GM19239 (cell line): ENCODE measurements at places on chromosomes 7 and 10.

- no peak for DNase-seq
Measured at GRCh38 chr7:141251957-141252356, 178.1 kb downstream of the TMEM178B start.

DNA sequence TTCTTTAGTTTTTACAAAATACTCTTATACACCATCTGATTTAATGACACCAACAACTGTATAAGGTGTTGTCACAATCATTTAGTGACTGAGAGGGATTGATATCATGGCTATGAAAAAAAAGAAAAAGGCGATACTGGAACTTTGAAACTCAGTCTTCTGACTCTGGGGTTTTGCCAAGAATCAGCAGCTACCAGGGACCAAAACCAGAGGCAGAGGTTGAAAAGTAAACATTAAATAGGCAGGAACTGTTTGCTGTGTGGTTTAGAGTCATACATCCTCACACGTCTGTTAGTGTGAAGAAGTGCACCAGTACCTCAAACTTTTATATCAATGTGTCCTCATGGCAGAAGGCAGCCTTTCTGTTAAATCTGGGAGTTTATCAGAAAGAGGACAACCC, 19.9 kb upstream of the GGCT start:
- DNase-seq: no peak

DNA sequence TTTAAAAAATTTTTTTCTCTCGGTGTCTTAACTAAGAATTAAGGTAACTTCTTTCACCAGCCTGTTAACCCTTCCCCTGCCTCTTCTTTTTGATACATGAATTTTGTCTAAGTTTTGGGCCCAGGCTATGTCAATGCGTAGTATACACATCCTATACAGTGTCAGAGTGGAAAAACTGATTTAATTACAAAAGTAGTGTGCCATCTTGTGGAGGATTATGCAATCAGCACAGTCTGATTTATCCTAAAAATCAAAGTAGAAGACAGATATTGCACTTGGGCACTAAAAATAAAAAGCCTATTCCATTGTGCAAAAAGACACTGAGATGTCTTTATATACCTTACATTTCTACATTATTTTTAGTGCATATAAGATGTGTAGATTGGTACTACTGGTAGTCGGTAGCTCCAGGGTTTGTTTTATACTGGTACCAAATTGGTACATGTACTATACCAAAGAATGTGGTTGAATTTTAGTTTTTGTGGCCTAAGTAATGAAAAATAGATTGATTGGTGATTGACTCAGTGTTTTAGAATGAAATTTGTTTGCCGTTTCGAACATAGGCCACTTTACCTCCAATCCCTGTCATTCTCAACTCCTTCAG, 96.6 kb downstream of the MKLN1 start:
- no peak for DNase-seq

GRCh38 chr7:80411621-80412020, 100.2 kb downstream of the GNAT3 start:
- no peak for DNase-seq

DNA sequence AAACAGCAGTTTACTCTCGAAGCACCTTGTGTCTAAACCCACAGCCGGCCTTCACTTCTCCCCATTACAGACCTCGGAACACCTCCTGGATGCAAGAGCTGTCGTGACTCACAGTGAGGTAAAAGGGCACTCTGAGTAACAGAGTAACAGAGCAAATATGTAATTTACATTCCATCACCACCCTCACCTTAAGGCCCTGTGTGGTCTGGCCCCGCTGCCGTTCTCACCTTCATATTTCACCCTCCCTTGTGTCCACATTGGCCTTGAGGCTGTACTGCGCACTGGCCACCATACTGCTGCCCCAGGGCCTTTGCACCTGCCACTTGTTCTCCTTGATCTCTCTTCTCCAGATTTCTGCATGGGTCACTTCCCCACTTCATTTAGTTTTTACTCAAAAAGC, 12.6 kb downstream of the FFAR4 start:
- no peak for DNase-seq

- no peak for DNase-seq
Measured at GRCh38 chr7:142488036-142488633, 230.3 kb upstream of the PRSS58 start.

DNA sequence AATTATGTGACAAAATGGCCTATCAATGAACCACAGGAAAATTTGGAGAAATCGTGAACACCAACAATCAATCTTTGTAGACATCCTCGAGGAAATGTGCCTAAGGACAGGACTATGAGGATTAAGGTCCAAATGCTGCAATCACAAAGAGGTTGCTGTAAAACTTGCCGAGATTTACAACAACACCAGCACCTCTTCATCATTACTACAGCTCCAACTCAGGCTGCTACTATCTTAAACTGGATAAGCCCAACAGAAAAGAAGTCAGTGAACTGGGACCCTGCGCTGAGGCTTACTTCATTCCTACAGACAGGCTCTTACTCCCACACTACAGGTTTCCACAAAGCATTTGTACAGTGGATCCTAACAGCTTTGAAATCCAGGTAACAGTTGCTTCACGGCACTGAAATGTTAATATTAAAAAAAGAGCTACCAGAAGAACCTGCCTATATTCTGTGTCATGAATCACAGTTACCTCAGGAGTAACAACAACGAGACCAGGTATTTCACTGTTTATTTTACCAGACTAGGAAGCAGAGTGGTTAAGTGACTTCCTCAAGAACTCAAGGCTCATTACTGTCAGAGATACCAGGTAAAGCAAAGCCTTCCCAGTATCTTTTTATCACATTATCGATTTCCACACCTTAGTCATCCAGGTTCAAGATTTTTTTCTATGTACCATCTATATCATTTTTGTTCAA, 23.9 kb downstream of the CACUL1 start:
- no peak for DNase-seq

DNA sequence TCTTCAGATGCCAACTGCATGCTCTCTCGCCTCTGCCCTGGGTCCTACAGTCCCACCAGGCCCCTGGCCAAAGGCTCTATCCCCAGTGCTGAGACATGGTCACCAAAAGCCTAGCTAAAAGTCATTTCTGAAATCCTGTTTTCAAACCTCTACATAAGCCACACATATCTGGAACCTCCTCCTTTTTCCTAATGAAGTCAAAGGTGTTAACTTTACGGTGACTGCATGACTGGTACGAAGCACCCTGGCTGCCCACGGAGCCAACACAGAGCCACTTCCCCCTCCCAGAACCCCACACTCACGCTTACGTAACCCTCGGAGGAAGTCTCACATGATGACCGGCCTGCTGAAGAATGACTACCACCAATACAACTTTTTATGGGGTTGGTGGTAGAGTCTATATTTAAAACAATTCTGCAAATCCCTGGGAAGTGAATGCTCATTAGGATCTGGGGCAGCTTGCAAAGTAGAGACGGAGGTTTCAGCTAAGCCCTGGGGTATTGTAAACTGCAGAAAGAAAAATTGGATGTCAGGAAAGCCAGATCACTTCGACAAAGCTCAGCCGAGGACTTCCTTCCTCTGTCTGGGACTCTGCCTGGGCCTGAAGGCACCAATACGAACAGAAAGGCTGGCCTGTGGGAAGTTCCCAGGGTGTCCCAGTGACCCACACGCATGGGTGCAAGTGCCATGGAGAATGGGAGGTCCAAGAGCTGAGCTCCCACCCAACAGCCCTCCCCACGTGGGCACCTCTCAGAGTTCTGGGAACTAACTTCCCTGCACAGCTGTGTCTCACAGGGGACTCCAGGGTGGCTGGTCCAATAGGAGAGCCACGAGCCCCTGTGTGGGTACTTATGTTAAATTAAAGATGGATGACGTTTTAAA, 50.7 kb downstream of the PDGFA start:
- DNase-seq: no peak

- DNase-seq: no peak
Measured at GRCh38 chr10:115861864-115862263, 411.1 kb downstream of the GFRA1 start.
